RWPE2 (cell line): ENCODE measurements at places on chromosomes 13 and 19.

DNA sequence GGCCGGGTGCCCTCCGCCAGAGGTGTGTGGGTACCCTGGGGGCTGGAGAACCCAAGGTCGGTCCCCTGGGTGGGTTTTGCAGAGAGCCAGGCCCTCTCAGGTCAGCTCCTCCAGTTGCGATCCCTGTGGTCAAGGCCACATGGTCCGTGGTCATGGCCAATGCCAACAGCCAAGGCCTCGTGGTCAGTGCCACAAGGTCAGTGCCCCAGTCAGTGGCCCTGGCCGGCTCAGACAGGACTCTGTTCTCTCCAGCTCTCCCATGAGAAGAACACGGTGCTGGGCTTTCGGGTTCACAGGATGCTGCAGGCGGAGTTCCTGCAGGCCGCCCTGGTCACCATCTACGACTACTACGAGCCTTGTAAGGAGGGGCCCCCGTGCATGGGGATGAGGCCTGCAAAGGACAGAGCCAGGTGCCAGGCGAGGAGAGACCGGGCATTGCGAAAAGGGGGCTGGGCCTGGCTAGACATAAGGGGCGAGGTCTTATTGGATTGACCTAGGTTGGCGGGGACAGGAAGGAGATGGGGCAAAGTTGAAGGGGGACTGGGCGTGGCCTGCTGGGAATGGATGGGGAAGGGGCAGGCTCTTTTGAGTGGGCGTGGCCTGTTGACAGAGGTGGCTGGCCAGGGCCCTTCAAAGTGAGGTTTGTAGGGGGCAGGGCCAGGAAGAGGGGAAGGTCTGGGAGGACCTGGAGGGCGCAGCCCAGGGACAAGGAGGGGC lies 15.2 kb upstream of the SHFL start:
- H3K27ac ChIP-seq, result no peak overlapping the region
- DNase-seq, result no peak
- H3K27me3 ChIP-seq, result no peaks in the 10 kb centered on the region
- no peak overlapping the region for H3K4me3 ChIP-seq
- H3K36me3 ChIP-seq, result no peaks in the 10 kb centered on the region
- no peaks in the 10 kb centered on the region for H3K4me1 ChIP-seq

GRCh38 chr13:19117913-19118739 lies 63.5 kb downstream of the TUBA3C start:
- no peak overlapping the region for H3K4me3 ChIP-seq
- H3K27ac ChIP-seq, result no peak overlapping the region
- no peaks in the 10 kb centered on the region for H3K27me3 ChIP-seq
- DNase-seq, result no peak

DNA sequence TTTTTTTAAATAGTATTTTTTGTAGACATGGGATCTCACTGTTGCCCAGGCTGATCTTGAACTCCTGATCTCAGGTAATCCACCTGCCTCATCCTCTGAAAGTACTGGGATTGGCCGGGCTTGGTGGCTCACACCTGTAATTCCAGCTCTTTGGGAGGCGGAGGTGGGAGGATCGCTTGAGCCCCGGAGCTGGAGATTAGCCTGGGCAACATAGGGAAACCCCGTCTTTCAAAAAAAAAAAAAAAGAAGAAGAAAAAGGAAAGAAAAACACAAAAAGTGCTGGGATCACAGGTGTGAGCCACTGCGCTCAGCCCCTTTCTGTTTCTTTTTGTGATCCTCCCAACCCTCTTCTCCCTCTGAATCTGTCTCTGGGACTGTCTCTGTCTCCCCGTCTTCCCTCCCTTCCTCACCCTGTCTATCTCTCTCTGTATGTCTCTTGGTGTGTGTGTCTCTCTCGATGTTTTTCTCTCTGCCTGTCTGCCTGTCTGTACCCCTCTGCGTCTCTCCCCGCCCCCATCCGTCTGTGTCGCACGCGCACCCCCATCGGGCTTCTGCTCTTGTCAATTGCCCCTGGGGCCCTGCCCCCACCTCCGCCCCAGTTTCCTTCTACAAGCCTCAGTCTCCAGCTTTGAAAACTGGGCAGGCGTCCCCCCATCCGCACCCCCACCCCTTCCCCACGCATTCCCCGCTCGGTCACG lies 540 bp upstream of the ZFP36 start:
- no peak for DNase-seq
- H3K4me3 ChIP-seq, result peak overlapping the region; percentile 89
- H3K27ac ChIP-seq, result peak overlapping the region; percentile 97
- peaks cover 30% of the 10 kb centered on the region for H3K4me1 ChIP-seq

DNA sequence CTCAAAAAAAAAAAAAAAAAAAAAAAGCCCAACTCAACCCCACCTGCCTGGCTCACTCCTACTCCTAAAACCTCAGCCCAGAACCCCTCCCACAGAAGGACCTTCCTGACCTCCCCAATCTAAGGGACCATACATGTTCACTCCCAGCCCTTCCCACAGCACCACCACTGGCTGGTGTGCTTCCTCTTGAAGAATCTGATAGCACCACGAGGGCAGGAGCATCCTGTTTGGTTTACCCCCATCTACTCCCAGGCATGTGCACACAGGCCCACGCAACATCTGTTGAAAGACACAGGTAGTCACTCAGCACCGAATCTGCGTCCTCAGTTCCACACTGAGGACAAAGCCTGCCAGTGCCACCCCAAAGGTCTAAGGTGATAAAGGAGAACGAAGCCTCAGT lies 8.2 kb downstream of the LATS2 start:
- H3K27me3 ChIP-seq, result no peaks in the 10 kb centered on the region
- peaks cover 5% of the 10 kb centered on the region for H3K4me1 ChIP-seq
- peaks cover 4% of the 10 kb centered on the region; the same call in 1 of the 2 replicates for H3K36me3 ChIP-seq
- DNase-seq, result no peak
